ENCODE measurements at places on chromosomes 12 and 14.

DNA sequence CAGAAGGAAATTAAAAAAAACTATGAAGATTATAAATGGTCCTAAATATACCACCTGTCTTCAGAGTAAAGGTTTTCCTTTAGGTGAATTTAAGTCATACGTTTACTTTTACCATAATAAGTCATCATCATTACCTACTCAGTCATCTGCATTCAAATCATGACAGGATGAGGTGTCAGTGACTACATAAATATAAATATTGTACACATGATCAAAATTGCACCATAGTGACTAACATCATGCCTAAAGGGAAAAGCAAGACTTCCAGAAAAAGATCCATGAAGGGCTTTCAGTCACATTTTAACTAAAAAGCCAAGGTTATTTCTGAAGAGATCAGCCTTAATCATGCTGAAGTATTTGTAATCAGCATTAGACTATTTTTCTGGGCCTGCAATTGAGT lies 759.9 kb upstream of the FLRT2 start:
- no peak for DNase-seq

GRCh38 chr12:96514328-96514727 lies 25.0 kb downstream of the CFAP54 start:
- no peak for DNase-seq

GRCh38 chr12:823028-823698 lies 70.8 kb downstream of the WNK1 start:
- no peak for DNase-seq

GRCh38 chr14:70905301-70905700 lies 2.0 kb upstream of the PCNX1 start:
- no peak for DNase-seq

GRCh38 chr12:57455374-57456144 lies 452 bp downstream of the INHBE start:
- no peak for DNase-seq

Measured in stimulated activated naive CD4-positive, alpha-beta T cell (primary cell).